Motor neuron (in vitro differentiated cells): ENCODE measurements at places on chromosomes 2 and 18.

DNA sequence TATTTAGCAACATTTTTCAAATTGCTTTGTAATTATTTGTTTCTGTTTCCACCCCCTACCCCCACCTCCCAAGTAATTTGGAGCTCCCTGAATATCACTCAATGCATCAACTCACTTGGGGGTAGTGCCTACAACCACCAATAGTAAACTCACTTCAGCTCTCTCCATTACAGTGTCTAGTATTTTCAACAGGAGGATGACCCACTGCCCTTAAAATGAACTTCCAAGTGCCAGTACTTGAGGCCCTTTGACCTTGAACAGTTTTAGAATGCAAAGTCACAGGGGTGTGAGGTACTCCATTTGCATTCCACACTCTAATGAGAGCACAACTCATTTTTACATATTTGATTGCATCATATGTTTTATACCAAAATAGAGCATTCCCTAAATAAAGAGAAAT is 523.0 kb downstream of the ERBB4 start:
- ATAC-seq = no peak

DNA sequence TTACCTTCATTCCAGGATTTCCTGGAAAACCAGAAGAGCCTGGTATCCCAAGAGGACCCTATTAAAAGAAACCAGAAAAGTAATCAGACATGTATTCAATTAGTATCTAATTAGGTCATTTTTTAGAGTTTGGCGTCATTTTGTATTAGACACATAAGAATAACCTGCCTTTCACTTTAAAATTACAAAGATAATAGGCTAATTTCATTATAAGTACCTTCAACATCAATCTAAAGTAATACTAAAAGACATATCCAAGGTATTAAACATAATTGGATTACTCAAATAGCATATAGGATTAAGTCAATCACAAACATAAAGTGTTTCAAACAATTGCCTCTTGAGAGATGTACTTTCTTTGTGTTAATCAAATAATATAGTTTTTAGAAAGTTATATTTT is 97.9 kb downstream of the COL3A1 start:
- no peak for ATAC-seq

DNA sequence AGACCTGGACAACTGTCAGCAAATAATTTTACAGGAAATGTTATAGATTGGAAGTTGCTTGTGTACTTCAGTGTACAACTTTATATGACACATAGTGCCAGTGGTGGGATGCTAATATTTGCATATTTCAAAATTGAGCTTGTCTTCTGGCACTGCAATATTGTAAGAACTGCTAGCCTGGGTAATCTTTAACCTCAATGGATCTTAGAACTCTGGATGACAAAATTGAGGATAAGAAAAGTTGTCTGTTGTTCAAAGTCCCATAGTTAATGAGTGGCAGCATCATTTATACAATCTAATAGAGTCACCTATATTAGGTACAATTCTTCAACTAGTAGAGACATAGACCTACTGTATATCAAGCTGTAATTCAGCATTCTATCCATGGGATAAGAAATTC is 110.3 kb downstream of the MEIS1 start:
- no peak for ATAC-seq

DNA sequence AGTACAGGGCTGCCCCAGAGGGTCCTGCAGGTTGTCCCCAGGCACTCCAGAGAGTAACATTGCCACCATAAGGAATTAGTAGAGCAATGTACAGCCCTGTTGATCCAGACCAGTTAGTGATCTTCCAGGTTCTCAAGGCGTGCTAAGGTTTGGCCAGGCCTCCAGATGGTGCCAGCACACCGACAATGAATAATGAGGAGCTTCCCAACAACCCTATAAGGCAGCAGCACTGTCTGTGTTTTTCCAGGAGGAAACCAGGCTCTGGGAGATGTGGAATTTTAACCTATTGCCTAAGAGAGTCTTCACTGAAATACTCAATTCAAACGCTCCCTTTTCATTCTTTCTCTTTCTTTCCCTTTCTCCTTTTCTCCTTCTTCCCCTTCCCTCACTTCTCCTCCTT is 122.1 kb downstream of the MGAT5 start:
- ATAC-seq = no peak

- peak; percentile 47 for ATAC-seq
Observed at GRCh38 chr2:132975193-132976105, 305.4 kb upstream of the LYPD1 start.

- ATAC-seq = peak; percentile 32
Observed at GRCh38 chr2:235793163-235793752, 299.4 kb downstream of the AGAP1 start.

DNA sequence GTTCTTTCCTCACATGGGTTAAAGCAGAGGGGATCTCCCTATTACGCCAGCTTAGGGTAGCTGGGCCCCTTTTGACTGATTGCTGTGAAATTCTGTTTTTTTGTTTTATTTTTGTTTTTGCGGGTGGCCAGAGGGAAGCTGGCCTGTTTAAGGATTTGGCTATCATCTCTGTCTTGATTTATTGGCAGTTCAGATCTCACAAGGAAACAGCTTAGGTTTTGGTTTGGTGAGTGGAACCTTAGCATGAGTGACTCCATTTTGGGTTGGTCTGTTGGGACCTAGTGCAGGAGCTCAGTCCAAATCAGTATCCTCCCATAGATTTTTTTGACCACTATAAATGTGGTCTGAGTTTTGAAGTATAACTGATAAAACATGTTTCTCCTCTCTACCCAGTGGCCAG is 25.6 kb upstream of the NTSR2 start:
- no peak for ATAC-seq

DNA sequence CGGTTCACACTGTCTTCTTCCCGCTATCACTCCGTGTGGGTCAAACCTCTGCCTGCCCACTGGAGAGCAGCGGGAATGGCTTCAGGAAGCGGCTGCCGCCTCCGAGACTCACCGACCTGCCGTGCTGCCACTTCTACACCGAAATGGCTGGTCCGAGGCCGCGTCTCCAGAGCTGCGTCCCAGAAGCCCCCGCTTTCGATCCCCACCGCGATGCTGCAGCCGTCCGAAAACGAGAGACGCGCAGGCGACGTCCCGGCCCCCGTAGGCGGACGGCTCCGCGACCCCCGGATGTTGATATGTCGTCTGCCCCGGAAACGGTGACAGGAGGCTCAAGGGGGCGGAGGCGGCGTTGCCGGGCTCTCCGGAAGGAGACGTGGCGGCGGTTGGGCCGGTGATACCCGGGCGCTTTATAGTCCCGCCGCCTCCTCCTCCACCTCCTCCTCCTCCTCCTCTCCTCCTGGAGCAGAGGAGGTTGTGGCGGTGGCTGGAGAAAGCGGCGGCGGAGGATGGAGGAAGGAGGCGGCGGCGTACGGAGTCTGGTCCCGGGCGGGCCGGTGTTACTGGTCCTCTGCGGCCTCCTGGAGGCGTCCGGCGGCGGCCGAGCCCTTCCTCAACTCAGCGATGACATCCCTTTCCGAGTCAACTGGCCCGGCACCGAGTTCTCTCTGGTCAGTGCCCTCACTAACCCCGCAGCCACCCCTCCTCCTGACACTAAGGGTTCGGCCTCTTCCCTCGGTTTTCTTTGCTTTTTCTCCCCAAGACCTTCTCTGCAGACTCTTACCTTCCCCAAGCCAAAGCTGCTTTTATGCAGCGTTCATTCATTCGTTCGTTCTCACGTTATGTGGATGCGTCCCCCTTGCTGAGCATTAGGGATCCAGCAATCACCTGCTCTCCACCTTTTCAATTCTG is at the start of the genes ASB3 and ERLEC1:
Gene ASB3, minus strand, starts transcription at position 249 of the 909 bp plus-strand sequence. CDS start 21,381 bp downstream, outside the sequence.
Gene ERLEC1, plus strand, starts transcription at position 340 of the 909 bp plus-strand sequence. Its CDS starts 167 bp downstream, at position 507.
- peak; percentile 95 for ATAC-seq

DNA sequence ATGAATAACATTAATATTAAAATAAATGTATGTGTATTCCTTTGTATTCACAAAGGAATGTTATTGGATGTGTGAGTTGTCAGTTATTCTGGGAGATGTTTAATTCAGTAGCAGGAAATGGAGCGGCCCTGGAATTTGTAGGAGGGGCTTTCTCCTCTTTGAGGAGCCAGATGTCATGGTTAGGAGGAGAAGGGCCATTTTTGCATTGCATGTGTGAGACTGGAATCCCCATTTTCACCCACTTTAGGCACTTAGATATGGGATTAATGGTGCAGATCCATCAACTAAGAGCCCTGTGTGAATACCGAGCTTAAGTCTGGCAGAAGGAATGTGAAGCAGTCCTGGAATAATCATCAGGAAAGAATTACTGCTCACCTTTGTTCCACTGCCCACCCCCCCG is 439.2 kb downstream of the PARD3B start:
- ATAC-seq = no peak

DNA sequence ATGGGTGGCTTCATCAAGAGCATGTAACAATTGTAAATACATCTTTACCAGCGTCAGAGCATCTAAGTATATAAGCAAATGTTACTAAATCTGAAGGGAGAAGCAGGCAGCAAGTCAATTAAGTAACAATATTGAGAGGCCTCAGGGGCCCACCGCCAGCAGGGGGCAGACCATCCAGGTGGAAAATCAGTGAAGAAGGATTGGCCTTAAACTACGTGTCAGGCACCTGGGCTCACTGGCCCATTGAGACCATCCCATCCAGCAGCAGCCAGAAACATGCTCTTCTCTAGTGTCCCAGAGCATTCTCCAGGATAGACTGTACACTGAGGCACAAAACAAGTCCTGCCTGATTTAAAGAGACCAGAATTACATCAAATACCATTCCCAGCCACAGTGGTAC is 96.2 kb upstream of the SNTG2 start:
- no peak for ATAC-seq

DNA sequence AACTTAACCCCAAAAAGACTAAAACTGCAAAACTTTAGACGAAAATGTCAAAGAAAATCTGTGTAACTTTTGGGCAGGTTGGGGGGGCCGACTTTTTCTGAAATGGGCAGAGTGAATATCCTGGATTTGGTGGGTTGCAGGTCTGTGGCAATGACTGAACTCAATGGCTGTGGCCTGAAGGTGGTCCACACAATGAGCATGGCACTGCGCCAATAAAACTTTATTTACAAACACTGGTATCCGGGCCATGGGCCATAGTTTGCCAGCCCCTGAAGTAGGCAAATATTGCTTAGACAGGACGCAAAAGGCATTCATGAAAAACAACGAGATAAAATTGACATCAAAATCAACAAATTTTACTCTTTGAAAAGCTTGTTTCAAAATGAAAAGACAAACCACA is 66.2 kb downstream of the RTP5 start:
- ATAC-seq = no peak

GRCh38 chr2:86499326-86499725 is 58.2 kb downstream of the KDM3A start:
- no peak for ATAC-seq
